A549 (cell line): ENCODE measurements at places on chromosomes 7 and 10.

- DNase-seq = no peak
Measured at GRCh38 chr7:106116161-106116704, 4.1 kb upstream of the SYPL1 start.

DNA sequence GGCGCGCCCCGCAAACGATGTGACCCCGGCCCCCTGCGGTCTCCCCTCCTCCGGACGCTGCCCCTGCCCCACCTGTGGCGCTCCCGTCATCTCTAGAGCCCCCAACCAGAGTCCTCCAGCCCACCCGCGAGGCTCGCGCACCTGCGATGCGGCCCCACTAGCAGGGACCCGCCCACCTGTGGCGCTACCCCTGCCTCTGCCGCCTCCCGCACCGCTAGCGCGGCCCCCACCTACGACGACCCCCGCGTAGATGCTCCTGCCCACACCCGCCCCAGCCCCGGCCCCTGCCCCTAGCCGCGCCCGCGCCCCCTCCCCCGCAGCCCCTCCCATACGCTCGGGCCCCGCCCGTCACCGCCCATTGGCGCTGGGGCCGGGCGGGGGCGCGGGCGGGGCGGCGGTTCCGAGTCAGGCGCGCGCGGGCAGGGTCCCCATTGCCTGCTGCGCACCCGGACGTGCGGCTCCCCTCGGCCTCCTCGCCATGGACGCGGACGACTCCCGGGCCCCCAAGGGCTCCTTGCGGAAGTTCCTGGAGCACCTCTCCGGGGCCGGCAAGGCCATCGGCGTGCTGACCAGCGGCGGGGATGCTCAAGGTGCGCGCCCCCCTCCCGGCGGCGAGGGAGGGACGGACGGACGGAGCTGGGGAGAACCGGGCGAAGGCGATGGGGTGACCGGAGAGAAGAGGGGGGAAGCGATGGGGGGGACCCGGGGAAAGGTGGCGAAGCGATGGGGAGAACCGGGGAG, at the start of gene PFKP:
PFKP (plus strand) TSS at position 431 of the 741 bp plus-strand sequence; CDS start at position 479, 48 bp downstream.
- peak; percentile 49 for DNase-seq

DNA sequence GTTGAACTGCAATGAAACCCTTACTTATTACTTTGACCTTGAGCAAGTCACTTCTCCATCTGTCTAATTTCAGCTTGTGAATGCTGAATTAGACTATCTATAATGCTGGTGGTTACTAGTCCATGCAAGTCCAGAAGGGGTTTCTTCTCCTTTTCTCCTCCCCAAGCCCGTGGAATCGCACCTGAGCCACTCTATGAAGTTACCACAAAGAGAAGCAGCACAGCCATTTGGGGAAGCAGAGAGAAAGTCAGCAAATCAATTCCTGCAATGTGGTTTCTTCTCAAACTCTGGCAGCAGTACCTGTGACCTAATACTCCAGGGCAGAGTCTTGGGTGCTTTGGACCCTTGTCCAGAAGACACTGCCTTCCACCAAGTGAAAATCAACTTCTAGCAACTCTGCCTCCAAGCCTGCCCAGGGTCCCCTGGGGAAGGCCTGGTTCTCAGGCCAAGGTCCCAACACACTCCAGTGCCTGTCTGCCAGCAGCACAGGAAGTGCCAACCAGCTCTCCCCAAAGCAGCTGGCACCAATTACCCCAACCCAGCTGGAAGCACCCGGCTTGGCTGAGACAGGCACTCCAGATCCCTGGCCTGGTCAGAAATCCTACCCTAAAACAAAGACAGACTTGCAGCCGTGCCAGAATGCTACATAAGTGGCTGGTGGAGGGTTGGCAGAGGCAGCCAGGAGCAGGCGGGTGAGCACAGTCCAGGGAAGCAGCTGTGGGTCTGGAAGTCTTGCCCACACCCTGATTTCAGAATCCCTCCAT, 200.3 kb downstream of the LSM5 start:
- no peak for DNase-seq

DNA sequence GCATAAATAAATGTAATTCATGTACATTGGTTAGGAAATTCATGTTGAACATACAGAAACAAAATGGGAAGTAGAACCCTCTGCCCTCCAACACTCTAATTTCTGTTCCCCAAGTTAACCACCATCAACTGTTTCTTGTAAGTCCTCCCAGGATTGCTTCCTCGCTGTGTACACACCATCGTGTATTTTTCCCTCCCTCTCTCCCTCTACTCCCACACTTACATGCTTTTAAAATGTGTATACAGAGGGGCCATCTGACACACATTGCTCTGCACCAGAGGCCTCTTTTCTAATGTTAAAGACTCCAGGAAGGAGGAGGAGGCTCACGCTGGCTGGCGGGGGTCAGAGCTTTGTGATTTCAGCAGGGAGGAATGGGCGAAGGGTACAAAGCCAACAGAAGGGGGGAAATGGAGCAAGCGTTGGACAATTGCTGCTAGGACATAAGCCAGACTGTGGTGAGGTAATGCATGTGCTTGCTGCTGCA, 1.9 kb upstream of the EPHA1 start:
- no peak for DNase-seq

DNA sequence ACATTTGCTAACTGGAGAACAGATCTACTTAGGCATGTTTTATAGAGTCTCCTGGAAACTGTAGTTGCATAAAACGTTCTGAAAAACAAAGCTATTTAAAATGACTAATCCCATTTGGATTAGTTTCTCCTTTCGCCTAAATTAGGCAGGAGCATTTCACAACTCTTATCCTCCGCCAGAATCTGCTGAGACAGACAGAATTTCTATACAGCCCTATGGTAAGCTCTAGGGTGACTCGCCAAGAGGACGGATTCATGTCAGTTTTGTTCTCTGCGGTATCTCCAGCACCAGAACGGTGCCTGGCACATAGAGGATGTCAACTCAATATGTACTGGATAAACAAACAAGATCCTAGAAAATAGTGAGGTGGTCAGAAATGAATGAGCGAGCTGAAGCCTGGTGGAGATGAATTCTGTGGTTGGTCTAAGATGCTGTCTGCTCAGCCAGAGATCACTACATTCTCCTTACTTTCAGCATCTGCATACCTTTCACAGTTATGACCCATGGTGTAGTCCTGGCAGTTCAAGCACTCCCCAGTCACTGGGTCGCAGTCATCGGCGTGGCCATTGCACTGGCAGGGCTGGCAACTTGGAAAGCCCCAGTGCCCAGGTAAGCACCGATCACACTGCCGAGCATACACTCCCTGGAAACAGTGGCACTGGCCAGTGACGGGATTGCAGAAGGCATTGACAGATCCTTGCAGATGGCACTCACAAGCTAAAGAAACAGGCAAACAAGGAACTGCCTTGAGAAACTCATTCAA, 44.0 kb downstream of the LAMB1 start:
- DNase-seq = no peak

GRCh38 chr7:106895246-106895864, 30.3 kb downstream of the PIK3CG start:
- DNase-seq = no peak

DNA sequence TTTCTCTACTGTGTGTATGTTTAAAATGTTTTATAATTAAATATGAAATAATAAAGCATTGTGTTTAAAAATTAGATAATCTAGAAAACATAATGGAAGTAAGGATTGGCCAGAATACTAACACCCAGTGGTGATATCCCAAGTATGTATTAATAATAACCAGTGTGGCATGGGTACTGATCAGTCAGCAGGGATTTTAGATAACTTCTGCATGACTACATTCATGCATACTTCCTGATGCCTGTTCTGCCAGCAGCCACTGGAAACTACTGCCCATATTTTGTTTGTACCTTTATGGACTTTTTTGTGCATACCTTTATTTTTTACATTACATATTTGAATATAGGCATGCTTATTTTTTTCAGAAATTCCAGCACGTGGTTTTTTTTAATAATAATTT, 156.6 kb upstream of the TMEM196 start:
- DNase-seq = no peak

DNA sequence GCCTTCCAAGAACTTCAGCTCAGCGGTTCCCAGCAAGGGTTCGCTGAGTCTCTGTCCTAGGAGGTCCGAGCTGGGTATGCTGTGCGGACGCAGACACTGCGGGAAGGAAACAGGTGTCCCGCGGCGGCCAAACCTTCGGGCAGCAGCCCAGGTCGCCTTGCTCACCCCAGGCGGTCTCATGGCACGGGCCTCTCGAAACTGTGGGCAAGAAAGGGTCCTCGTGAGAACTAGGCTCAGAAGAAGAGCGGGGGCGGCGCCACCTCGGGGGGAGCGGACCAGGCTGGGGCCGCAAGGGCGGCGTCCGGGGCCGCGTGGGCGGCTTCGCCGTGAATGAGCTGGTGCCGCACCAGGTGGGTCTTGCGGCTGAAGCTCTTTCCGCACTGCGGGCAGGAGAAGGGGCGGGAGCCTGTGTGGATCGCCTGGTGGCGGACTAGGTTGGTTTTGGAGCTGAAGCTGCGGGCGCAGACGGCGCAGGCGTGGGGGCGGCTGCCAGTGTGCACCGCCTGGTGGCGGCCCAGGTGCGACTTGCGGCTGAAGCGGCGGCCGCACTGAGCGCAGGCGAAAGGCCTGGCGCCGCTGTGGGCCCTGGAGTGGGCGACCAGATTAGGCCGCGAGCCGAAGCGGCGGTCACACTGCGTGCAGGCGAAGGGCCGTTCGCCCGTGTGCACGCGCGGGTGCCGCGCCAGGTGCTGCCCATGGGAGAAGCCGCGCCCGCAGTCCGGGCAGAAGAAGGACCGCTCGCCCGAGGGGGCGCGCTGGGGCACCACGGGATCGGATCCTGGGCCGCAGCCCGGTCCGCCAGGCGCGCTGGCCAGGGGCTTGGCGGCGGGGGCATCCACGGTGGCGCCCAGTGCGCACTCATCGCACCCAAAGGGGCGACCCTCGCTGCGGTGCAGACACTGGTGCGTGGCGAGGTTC, 8.6 kb downstream of the ZNF467 start:
- no peak for DNase-seq

- DNase-seq = no peak
Measured at GRCh38 chr10:32239769-32240168, 107.2 kb downstream of the EPC1 start.

DNA sequence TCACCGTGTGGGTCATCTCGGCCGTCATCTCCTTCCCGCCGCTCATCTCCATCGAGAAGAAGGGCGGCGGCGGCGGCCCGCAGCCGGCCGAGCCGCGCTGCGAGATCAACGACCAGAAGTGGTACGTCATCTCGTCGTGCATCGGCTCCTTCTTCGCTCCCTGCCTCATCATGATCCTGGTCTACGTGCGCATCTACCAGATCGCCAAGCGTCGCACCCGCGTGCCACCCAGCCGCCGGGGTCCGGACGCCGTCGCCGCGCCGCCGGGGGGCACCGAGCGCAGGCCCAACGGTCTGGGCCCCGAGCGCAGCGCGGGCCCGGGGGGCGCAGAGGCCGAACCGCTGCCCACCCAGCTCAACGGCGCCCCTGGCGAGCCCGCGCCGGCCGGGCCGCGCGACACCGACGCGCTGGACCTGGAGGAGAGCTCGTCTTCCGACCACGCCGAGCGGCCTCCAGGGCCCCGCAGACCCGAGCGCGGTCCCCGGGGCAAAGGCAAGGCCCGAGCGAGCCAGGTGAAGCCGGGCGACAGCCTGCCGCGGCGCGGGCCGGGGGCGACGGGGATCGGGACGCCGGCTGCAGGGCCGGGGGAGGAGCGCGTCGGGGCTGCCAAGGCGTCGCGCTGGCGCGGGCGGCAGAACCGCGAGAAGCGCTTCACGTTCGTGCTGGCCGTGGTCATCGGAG, 1.8 kb downstream of the ADRA2A start:
- DNase-seq = no peak

DNA sequence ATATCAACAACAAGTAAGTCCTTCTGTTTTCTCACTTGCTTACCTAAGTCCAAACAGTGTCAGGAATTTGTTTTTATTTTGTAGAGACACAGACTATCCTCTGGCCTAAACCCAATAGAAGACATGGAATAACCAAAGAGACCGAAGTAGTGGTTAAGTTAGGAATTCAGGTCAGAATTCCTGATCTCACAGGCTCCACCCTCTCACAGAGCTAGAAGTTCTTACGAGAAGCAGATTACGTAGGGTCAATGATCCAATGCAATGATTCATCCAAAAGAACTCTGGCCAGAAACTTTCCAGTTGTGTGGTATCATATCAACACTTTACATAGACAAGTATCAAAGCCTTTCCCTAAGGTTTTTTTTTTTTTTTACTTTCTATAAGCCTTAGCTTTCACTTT, 73.8 kb downstream of the IQUB start:
- peak; percentile 2 for DNase-seq

- DNase-seq = peak; percentile 43
Measured at GRCh38 chr7:73647725-73648592, 19.7 kb upstream of the VPS37D start.

DNA sequence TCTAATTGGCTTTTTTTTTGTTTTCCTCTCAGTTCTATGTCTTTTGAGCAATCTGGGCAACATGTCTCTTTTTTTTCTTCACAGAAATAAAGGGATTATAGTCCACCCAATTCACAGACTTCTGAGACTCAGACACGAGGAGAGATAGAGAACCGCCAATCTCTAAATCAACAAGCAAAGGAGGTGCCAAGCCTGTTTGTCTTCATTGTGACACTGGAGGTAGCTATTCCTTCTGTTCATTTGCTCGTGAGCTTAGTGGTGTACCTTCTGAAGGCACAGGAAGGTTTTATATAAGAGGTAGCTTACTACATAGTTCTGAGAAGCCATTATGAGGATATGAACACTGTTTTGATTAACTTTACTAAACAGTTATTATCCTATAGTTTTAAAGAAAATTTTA, 6.1 kb downstream of the EPHB6 start:
- no peak for DNase-seq

- DNase-seq = no peak
Measured at GRCh38 chr10:113983552-113983951, 60.1 kb upstream of the ADRB1 start.

DNA sequence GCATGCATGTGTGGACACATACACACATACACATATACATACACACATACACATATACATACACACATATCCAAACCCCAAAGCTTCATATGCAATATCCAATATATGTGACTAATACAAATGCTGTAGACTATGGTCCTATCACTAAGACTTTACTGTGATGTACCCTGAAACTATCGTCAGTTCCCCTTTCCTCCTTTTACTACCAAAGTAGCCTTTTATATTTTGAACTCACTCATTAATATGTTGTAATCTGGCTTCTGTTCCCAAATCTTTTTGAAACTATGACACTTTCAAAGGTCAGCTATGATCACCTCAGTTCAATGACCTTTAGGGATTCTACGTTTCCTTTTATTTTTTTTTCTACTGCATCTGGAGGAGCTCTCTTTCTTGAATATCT, 64.8 kb upstream of the TFEC start:
- no peak for DNase-seq

- DNase-seq = no peak
Measured at GRCh38 chr10:43299579-43299978, 32.7 kb upstream of the RASGEF1A start.
